A549 treated with CORT108297 at 1 μM for 4 hours (cell line): ENCODE measurements at places on chromosomes 3 and 15. TPM values are rescaled to one million over a fixed set of nuclear protein-coding genes. Genes with fewer than 3 reads are reported as not detected.

The TMEM212 gene
- not detected in 5 replicates for total RNA-seq

The CCR1 gene
- total RNA-seq: not detected in 5 replicates

The CPEB1 gene
- total RNA-seq: 2.9 to 3.6 TPM (median 3.3 TPM) in 5 replicates

The CCDC33 gene
- total RNA-seq: 4.0 to 8.0 TPM (median 7.2 TPM) in 5 replicates

The GOLGA8R gene
- total RNA-seq: 0.12 to 0.35 TPM (median 0.26 TPM) in 5 replicates

The CTXND1 gene
- 0.01 to 0.02 TPM (median 0.01 TPM) in 3 of 5 replicates, not detected in the others for total RNA-seq

The SLC2A2 gene
- total RNA-seq: not detected in 5 replicates
